NCI-H2081 (cell line): ENCODE measurements at places on chromosomes 6 and 20.

GRCh38 chr6:18829272-18829870 lies 442.2 kb downstream of the RNF144B start:
- DNase-seq = no peak

DNA sequence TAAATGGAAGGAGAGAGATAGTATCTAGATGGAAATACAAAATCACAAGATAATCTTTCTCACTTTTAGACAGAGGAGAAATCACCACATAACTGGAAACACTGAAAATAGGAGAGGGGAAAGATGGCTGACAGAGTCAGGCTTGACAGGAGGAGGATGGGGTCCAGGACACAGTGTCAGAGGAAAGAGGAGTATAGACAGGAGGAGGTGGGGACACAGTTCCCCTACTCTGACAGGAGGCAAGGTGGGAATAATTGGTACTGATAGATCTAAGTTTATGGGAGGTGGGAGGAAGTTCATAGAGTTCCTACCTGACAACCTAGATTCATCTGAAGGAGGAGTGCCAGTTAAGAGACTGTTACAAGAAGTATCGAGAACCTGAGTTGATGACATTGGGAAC lies 9.1 kb downstream of the GPR6 start:
- DNase-seq = no peak

DNA sequence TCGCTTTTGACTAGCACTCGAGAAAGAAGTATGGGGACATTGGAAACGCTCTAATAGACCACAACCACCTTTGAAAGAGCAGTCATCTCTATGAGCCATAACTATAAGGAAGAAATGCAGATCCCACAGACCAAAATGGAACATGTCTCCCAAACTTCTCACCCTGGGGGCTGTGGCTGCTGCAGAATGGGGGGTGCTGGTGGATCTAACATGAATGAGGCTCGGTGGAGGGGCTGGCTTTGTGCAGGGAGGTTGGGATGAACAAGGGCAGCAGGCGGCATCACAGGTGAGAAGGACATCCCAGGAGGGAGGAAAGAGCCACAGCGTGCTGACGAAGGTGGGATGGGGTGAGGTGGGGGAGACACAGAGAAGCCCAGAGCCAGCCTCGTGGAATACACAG lies 10.5 kb upstream of the CCR6 start:
- DNase-seq = no peak

GRCh38 chr6:28927846-28928245 lies 4.1 kb upstream of the TRIM27 start:
- DNase-seq = no peak

DNA sequence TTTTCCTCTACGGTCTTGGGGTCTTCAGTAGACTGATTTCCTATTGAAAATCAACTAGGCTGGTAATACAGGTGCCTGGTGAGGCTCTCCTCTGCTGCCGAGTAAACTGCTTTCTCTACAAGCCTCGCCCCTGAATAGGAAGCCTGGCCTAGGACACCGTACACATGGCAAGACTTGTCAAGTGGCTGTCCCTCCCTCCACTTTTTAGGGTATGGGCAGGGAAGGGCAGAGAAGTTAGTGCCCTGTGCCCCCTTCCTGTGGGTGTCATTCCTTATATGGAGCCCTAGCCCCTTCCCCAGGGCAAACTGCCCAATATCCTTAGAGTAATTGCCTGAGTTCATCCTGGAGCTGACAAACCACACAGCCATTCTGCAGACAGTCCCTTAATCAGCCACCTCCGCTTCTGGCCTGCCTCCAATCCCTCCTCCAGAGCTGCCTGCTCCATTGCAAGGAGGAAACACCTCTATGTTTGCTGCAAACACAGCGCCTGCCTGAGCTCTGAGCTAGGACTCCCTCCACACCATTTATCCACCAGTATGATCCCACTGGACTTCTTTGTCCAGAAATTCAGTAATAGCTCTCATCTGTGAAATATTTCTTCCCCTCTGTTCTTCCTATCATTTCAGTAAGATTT lies 93.1 kb downstream of the CHD6 start:
- peak; percentile 72 for DNase-seq

GRCh38 chr6:22470454-22471131 lies 98.8 kb upstream of the HDGFL1 start:
- no peak for DNase-seq

DNA sequence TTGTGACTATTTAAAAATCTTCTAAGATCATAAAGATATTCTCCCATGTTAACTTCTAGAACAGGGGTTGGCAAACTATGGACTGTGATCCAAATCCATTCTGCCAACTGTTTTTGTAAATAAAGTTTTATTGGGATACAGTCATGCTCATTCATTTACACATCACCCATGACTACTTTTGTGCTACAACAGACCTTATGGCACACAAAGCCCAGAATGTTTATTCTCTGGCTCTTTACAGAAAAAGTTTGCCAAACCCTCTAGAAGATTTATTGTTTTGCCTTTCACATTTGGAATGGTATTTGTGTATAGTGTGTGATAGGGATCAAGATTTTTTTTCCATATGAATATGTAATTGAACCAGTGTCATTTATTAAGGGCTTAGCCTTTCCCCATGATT lies 341.7 kb downstream of the CD83 start:
- DNase-seq = no peak

- no peak for DNase-seq
These were observed 16.7 kb upstream of the GSTA3 start for GRCh38 chr6:52925919-52926792.

DNA sequence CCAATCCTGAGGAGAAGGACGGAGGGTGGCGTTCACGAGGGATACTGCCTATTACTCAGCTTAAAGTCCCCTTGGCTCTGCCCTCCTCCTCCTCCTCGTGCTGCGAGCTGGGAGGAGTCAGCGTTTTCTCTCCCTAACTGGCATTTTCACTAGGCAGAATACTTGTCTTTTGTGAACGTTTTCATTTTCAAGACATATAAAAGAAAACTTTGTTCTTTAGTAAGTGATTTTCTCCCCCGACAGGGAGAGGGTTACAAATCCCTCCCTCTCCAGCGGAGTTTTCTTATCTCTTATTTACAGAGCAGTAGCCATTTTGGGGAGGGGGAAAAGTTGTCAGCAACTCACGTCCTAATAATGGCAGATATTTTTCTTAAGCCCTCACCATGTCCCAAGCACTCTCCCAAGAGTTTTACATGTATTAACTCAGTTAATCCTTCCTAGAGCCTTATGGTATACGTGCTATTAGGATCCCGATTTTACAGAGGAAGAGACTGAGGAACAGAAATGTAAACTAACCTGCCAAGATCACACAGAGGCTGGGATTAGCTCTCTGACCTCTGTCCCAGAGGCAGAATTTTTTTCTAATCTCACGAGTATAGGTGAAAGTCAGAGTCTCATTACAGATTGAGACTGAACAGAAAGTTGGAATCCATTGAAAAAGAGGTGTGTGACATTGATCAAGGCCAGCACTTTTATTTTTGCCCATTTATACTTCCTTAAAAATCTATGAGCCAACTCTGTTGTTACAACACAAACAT lies 30.0 kb upstream of the ZNF217 start:
- no peak for DNase-seq

- peak; percentile 81 for DNase-seq
These were observed 1648.8 kb downstream of the GRIK2 start for GRCh38 chr6:103042336-103042735.

DNA sequence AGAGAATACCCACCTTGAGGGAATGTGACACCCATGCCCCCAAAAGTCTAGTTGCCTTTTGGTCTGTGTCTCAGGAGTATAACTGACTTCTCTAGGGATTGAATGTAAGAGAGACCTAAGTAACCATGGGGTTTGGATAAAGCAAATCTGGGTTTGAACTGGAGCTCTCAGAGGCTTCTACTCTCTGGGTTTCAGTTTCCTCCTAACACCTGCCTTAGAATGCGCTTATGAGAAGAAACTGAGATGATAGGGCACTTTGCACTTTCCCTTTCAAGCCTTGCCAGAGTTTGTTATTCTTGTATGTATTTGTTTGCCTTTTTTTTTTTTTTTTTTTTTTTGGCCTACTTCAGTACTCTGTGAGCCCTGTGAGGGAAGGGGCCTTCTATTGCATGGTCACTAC lies 19.4 kb downstream of the SDHAF4 start:
- no peak for DNase-seq

DNA sequence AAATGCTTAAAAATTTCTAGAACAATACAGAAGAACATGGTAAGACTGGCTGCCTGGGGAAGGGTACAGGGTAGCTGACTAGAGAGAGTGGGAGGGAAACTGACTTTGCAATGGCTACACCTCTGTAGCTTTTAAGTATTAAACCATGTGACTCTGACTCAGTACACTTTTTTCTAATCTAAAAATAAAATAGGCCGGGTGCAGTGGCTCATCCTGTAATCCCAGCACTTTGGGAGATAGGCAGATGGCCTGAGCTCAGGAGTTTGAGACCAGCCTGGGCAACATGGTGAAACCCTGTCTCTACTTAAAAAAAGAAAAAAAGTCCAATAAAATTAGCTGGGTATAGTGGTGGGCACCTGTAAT lies 18.5 kb downstream of the ATP9A start:
- DNase-seq = no peak
